ENCODE measurements at places on chromosomes 12 and 14.

- no peak for DNase-seq
These were observed 239.4 kb downstream of the PAWR start for GRCh38 chr12:79451365-79451764.

DNA sequence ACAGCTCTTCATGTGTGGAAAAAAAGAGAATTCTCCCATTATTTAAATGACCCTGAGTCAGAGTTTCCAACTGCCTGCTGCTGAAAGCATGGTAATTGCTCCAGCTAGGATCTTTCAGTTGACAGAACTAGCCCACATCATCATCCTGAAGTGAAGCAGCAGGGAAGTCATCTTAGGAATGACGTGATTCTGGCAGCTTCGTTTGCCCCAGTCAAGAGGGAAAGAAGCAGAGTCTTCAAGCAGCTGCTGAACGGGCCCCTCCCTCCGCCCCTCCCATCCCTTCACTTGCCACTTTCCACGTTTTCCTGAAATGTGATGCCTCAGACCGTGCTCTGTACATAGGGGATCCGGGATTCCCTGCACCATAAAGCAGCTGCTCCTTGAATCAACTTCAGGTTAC is 455.0 kb upstream of the TMEM132C start:
- no peak for DNase-seq

DNA sequence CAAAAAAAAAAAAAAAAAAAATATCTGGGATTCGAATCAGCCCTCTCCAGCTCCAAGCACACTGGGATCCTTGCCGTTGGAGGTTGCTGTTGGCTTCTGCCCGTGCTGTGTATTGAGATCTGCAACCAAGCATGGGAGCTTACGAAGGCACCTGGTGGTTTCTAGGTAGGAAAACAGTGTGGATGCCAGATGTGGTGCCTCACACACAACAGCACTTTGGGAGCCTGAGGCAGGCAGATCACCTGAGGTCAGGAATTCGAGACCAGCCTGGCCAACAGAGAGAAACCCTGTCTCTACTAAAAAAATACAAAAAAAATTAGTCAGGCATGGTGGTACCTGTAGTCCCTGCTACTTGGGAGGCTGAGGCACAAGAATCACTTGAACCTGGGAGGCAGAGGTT is 47.4 kb downstream of the ATF7 start:
- no peak for DNase-seq

GRCh38 chr12:131264635-131265034 is 310.9 kb downstream of the ADGRD1 start:
- DNase-seq: no peak

GRCh38 chr14:89085231-89085731 is 260.8 kb downstream of the TTC8 start:
- DNase-seq: no peak

GRCh38 chr12:21642707-21643389 is 14.8 kb downstream of the LDHB start:
- DNase-seq: no peak

- peak; percentile 61 for DNase-seq
These were observed at the start of gene B3GNT4 for GRCh38 chr12:122203301-122204166. B3GNT4 (plus strand) TSS chr12:122203709; CDS start chr12:122204619, 910 bp downstream.

- DNase-seq: no peak
These were observed 21.6 kb downstream of the PLCZ1 start for GRCh38 chr12:18716236-18716635.

DNA sequence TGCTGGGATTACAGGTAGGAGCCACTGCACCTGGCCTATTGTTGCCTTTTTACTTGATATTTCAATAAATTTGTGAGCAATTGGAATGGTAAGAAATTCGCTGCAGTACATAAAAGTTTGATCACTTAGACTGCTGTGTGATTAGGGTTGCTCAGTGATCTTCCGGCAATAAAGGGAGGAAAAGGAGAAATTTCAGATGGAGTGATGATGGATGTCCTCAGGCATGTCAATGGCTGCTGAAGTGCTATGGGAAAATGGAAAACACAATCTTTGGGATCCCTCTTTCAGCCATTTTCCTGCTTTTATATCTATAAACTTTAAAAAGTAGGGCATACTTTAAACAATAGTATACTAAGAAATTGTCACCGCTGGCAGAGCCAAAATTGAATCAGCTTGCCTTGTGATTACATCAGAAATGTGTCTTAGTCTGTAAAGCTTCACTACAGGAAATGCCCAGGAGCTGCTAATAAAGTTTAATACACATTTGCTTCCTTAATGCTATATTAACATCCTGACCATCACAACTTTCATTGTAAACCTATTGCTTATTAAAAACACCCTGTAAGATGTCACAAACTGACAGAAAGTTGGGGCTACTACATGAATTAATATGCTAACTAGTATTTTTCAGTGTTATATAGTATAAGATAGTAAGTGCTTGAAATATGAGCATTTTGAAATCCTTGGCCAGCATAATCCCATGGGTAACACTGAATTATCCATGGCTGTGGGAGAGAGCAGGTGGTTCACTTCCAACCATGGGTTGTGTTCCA is 13.7 kb upstream of the FBXL14 start:
- DNase-seq: no peak

DNA sequence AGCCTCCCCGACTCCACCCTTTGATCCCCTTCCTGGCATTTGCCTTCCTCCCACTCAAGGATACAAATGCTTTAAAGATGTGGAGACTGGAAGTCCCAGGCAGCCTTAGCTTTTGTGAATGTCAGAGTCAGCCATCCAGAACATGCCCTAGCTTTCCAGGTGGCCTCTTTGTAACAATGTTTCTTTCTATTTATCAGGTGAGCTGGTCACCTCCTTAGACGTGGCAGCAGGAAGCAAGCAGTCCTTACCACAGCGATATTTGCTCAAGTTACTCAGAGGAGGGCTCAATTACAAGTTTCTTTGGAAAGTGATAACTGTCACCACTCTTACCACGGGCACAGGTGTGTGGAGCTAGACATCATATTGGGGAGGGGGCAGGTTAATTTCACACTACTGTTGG is 4.9 kb downstream of the GALNT6 start:
- no peak for DNase-seq

GRCh38 chr12:49728446-49728845 is 12.9 kb upstream of the TMBIM6 start:
- DNase-seq: no peak

DNA sequence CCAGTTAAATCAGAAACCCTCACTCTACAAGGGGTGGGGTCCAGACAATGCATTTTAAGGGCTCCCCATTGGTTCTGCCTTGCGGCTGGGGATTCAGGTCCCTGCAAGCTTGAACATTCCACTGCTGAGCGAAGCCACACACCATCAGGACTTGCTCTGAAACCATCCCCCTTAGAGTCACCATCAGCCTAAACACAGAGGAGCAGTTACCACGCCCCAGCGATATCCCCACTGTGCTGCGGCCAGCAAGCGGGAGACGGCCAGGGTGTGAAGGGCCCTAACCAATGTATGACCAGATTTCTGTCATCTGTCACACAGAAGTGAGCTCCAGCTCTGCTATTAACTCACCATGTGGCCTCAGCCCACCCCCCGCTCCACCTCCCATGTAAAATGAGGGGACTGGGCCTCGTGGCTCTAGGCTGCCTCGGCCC is 29.7 kb downstream of the CCDC88C start:
- DNase-seq: no peak

- no peak for DNase-seq
These were observed 9.5 kb downstream of the PLEKHG3 start for GRCh38 chr14:64713677-64714076.

DNA sequence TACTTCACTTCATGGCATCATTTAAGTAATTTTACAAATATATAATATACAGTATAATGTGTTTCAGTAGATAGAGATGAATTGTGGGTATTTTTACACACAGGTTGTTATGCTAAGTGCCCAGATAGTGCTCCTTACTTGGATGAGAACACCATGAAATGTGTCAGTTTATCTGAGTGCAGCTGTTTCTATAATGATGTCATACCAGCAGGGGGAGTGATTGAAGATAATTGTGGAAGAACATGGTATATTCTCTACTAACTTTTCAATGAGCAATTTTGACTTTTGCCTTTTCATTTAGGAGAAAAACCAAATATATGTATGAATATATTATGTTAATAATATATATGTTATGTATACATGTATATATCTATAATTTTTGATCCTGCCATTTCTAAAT is 221.6 kb downstream of the LRRK2 start:
- peak; percentile 0 for DNase-seq

- no peak for DNase-seq
These were observed 101.9 kb downstream of the SLC8A3 start for GRCh38 chr14:70086685-70087379.

- no peak for DNase-seq
These were observed 307.5 kb downstream of the EMP1 start for GRCh38 chr12:13504074-13504473.

- no peak for DNase-seq
These were observed 150.9 kb downstream of the SLC15A4 start for GRCh38 chr12:128672893-128673292.

GRCh38 chr12:118590406-118591150 is 214.2 kb downstream of the SUDS3 start:
- no peak for DNase-seq

DNA sequence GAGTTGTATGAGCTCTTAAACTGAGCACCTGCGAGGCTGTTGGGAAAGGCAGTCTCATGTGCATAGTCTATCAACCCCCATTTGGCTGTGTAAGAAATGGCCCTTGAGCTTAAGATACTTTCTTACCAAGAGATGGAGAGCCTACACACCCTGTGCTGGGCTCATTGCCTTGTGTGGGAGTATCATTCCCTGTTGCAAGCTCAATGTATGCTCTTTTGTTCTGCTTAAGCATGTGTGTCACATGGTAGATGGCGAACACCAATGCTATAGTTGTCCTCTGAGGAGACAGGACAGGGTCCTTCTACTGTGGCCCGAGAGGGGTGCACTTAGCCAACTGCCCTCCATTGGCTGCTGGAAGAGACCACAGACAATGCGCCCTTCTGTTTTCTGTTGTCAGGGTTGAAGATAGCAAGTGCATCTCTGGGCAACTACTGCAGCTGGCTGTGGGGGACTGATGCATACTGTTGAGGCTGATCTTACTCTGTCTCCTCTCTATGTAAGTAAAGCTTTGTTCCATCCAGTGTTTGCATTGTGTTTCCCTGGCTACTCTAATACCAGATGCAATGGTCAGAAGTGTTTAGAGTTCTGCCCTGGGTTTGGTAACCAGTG is 79.5 kb downstream of the PTPRB start:
- DNase-seq: no peak

DNA sequence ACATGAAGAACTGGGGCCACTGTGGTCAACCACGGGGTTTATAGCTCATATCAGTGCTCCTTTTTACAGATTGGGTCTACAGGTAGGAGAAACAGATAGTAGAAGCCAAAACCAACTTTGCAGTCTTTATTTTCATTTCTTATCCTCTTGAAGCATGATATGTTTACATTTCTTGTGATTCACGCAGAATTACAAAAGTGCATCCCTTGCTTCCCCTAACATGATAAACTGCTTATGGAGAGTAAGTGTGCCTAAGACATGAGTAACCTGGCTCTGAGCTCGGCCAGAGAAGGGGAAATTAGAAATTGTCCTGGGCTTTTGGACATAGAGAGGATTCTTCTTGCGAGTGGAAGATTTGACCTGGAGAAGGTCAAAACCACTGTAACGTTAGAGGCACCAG is 18.4 kb downstream of the PWP1 start:
- DNase-seq: no peak

- DNase-seq: no peak
These were observed 17.8 kb upstream of the PPP2R5C start for GRCh38 chr14:101743701-101744100.

DNA sequence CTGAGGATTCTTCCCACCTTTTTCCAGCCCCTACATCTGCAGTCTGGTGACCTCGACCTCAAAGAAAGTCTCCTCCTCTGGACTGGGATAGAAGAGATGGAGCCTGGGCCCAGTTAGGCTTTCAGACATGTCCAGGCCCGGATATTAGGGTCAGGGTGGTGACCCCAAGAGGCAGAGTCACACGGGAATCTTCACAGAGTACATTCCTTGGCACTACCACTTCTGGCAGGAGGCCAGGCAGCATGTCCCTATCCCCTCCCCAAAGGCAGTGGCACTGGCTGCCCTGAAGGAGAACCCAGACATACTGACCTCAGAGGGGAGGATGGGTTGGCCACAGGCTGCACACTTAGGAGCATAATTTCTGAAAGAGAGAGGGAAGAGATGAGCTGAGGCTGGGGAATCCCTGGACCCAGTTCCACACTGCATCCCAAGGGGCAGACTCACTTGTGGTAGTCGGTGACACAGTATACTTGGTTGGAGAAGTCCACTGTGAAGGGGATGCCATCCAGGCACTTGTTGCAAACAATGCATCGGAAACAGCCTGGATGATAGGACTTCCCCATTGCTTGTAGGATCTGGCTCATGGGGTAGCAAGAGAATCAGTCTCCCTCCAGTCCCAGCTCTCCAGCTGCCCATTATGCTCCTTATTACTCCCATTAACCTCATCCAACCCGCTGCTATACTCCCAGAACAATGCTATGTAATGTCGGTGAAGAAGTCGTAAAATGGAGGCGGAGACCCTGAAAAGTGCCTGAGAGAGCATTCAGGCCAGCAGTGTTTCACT is 7.6 kb downstream of the AJUBA start:
- no peak for DNase-seq

GRCh38 chr12:14828892-14829291 is 14.4 kb downstream of the ART4 start:
- DNase-seq: no peak

GRCh38 chr12:19411234-19412204 is 27.8 kb upstream of the AEBP2 start:
- no peak for DNase-seq

DNA sequence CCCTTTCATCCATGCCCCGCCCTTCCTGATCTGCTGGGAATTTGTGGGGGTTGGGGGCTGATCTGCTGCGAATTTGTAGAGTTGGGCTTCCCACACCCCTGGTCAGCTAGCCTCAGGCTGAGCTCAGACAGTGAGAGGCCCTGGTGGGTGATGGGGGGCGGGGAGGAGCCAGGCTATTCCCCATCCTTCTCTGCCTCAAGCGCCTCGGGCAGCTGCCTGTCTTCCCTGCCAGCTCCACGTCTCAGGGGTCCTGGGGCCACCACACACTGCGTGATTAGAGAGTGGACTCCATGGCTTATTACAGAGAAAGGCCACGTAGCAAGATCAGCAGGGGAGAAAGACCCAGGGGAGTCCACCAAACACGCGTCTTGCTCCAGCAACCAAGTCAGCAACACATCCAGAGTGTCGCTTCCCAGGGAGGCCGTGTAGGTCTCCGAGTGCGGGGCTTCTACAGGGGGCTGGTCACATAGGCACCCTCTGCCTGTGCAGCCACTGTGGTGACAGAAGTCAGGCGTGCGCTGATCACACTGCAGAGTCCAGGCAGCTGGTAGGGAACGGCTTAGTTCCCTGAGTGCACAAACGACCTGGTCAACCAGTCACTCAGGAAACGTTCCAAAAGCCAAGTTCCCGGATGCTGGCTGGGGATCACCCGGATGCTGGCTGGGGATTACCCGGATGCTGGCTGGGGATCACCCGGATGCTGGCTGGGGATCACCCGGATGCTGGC is 254.4 kb upstream of the SFSWAP start:
- DNase-seq: no peak

GRCh38 chr14:68952531-68953195 is 26.4 kb downstream of the ACTN1 start:
- DNase-seq: no peak

- DNase-seq: peak; percentile 52
These were observed 9.0 kb downstream of the DMAC2L start for GRCh38 chr14:50321009-50321660.
